ENCODE measurements at places on chromosomes 2 and 18.

DNA sequence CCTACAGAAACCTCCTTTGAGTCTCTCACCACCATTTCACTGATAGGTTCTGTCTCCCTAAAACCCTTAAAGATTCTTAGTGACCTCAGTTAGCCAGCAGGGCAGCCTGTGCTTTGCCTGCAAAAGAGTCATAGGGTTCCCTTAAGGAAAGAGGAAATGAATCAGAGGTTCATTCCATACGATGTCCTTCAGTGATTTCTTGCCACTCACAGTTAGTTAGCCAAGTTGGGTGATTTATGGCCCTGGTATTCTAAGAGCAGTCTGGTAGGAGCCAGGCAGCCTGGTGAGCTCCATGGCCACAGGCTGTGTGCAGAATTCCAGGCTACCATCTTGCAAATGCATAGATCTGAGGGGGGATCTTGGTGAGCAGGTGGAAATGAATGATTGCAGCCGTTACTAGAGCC lies 18.7 kb upstream of the CCBE1 start:
- peak; percentile 46 for DNase-seq

DNA sequence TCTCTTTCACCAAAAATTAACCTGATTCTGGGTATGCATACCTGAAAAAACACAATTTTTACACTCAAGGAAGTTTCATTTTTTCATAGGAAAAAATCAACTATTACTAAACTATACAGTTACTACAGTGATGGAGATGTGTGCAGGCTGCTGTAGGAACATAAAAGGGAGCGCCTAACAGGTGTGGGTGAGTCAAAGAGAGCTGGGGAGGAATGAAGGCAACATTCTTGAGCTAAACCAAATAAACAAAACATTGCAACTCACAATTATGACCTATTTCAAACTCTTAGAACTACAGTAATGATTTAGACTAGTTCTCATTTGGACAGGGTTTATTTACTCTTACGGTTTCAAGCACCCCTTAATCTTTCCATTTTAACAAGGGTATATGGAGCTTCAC lies 13.4 kb upstream of the CLASP1 start:
- no peak for DNase-seq

- no peak for DNase-seq
Measured at GRCh38 chr2:205768341-205768740, 86.0 kb downstream of the NRP2 start.

- no peak for DNase-seq
Measured at GRCh38 chr2:8232871-8233270, 449.0 kb upstream of the ID2 start.

DNA sequence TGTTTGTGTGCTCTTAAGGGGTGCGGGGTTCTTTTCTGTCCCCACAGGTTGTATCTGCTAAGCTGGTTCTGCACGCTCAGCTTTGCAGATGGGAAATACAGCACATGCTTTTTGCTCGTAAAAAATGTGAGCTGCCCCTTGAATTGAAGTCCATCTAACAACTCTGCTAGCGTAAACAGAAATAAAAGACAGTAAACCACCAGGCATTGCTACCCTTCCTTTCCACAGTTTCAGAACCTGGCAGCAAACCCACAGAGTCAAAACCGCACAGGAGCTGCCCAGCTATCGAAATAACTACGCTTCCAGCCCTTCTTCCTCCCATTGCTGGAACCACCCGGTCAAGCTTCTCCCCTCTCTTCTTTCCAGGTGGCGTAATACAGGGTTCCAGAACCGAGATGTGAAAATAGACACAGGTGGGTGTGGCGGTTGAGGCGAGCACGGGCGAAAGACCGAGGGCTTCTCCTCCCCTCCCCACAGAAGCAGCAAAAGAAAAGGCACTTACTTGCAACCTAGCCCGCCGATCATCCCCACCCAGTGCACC lies 479 bp downstream of the SCN9A start:
- DNase-seq: no peak

DNA sequence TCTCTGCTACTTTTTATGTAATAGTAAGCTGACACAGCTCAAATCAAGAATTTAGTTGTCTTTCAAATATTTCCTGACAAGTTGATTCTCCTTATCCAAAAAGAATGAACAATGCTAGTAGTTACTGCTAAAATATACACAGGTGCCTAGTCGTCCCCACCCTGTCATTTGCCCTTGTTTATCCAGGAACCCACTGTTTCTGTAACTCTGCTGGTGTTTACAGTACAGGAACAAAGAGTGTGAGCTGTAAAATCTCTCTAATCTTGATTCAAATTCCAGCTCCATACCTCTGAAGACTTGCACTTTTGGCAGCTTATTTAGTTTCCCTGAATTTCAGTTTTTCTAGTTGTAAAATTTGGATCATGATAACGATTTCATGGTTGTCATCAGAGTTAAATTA lies 21.1 kb upstream of the SCYGR2 start:
- no peak for DNase-seq

GRCh38 chr2:85997017-85997970 lies 108.4 kb downstream of the POLR1A start:
- no peak for DNase-seq

DNA sequence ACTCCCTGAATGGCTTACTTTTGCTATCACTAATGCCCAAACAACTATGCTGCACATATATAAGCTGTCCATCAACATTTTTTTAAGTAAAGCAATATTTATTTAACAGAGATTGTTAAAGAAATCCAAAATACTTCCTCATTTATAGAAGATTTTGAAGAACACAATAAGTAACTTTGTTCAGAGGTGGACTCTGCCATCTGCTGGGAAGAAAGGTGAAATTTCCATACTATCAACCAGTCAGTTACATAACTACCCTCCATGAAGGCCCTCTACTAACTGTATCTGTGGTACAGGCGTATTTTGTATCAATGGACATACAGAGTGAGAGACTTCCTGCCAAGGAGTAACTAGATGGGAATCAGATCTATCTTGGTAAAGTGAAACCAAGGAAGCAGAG lies 106.0 kb downstream of the DTNB start:
- DNase-seq: peak; percentile 5

- DNase-seq: no peak
Measured at GRCh38 chr2:218032336-218033171, 29.8 kb upstream of the TNS1 start.

All from trophoblast cell (in vitro differentiated cells and primary cell).